ENCODE measurements at places on chromosomes 3 and 15.

DNA sequence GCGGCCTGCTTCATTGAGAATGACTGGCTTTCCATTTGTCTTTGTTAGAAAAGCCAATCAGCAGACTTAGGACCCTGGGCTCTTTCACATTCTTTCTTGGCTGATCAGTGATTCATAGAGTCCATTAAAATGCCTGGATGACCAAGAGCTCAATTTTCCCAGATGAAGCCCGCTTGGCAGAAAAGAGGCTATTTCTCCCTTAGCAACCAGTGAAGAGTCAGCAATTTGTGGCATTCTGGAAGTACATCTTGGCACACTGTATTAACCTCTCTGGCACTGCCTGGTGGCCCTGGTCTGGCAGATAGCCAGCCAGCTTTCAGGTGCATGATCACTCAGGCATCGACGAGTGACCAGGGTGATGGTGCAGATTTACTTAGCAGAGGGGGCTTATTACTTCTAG lies 145.7 kb upstream of the PLAAT1 start:
- peak; percentile 75 for DNase-seq

DNA sequence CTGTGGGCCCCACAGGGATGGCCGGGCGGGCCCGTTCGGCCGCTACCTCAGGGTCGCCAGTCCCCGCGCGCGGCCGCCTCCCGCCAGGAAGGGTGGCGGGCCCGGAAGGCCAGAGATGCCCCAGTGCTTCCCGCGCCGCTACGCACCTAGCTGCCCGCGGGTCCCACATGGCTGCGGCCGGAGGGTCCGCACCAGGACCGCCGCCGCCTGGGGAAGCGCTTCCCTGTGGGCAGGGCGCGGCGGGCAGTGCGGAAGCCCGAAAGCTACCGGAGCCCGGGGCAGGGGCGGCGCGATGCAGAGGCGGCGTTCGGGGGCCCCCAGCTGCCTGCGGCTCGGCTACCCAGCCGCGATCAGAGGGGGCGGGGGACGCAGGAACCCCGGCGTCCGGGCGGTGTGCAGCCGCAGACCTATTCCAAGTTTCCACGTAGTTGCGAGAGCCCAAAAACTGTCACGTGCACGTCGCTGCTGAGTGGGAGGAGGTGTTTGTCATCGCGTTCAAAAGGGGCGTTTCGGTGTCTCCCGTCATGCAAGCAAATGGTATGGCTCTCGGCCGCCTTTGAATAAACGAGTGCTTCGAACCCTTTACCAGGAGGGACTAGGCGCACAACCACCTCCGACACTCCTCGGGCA lies at the start of gene TRANK1:
Gene TRANK1 (minus strand): TSS at position 414 of the 630 bp plus-strand sequence. CDS start 245 bp downstream, at position 169.
- peak; percentile 40 for DNase-seq

GRCh38 chr3:47746264-47746663 lies 35.4 kb downstream of the SMARCC1 start:
- DNase-seq = no peak

- no peak for DNase-seq
Measured at GRCh38 chr15:80712956-80713355, 17.8 kb downstream of the ABHD17C start.

GRCh38 chr15:52252781-52253180 lies 42.8 kb downstream of the MYO5C start:
- DNase-seq = peak; percentile 94

- peak; percentile 72 for DNase-seq
Measured at GRCh38 chr3:21390136-21390535, 360.9 kb downstream of the ZNF385D start.

DNA sequence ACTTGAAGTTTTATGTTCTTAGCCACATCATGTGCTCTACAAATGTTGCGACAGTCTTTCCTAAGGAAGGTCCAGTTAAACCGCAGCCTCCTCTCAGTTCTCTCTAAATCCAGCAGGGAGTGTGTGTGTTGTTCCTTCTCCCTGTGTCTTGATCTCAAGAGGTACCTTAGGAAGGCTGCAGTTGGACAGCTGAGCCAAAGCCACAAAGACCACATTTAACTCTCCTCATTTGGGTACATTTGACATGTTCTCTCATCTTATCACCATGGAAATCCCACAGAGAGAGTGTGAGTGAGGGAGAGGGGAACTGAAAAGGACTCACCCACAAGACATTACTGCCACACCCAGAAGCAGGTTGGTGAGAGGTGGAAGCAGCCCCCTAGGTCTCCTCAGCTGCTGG lies 79.5 kb downstream of the CD200R1L start:
- no peak for DNase-seq

- peak; percentile 43 for DNase-seq
Measured at GRCh38 chr3:158313338-158313927, 203.5 kb downstream of the RSRC1 start.

- no peak for DNase-seq
Measured at GRCh38 chr3:189826566-189826965, 195.4 kb downstream of the TP63 start.

DNA sequence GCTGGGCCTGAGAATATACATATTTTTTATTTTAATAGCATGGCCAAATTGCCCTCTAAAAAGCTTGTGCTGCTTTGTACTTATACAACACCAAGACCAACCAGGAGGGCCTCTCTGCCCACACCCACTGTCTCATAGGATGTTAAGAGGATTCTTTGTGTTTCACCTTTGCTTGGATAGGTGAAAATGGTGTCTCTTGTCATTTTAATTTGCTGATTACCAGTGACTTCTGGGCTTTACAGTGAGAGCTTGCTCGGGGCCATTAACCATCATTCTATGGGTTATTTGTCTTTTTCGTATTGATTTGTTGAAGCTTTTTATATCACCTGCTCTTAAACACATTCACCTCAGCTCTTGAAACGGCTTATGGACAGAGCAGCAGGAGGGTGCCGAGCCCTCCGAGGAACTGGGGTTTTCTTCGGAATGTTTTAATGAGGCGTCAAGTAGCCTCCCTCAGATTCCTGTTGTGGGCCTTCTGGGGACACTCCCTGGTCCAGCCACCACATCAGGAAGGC lies 10.5 kb downstream of the PTH1R start:
- DNase-seq = no peak

GRCh38 chr15:64157599-64158125 lies 5.2 kb downstream of the PPIB start:
- DNase-seq = no peak

DNA sequence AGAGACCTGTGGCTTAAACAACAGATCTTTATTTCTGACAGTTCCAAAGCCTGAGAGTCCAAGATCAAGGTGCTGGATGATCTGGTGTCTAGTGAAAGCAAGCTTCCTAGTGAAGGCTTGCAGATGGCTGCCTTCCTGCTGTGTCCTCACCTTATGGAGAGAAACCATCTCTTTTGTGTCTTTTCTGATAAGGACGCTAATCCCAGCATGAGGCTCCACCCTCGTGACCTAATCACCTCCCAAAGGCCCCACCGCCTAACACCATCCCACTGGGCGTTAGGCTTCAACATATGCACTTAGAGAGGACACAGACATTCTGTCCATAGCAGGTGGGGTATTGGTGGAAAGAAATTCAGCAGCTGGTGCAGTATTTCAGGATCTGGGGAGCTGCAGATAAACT lies 19.8 kb upstream of the LYSMD4 start:
- DNase-seq = no peak

DNA sequence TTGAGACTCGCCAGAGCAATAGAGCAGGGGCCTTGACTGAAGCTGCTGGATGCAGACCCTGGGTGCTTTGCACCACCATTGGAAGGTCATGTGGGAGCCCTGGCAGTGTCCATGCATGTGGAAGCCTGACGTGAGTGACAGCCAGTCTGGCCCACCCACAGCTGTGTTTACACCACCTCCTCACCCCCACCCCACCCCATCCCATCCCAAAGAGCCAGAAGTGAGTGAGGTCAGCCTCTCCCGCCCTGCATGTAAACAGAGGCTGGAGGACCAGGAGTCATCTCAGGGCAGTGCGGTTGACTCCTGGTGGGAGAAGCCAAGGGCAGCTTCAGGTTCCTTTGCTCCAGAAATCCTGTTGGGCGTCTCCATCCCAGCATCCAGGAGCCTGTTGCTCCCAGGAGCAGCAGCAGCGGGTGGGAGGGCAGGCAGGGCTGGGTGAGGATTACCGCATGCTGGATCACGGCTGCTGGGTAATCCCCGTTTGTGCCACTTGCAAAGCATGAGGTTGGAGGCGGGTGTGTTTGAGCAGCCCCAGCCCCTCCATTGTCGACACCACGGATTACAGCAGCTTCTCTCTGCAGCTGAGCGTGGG lies 44.6 kb downstream of the CORO2B start:
- DNase-seq = peak; percentile 61

DNA sequence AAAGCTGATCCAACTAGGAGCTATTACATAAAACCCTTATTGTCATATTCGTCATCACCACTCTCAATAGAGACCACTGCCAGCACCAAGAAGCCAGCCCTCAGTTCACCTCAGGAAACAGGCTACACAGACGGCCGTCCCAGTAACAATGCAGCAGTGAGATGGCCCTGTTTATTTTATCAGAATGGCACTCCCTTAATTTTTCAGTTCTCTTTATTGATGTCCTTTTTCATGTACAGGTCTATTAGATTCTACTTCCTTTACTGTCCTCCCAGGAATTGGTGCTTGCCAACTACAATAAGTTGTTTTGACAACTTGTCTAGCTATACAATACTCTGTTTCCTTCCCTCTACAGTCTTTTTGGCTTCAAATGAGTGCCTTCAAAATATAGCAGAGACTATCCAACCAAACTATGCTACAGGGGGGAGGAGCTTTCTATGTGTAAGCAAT lies 272.5 kb downstream of the ZBTB20 start:
- no peak for DNase-seq

- DNase-seq = no peak
Measured at GRCh38 chr3:46022909-46023785, 4.1 kb downstream of the XCR1 start.

GRCh38 chr3:155391551-155391958 lies 98.1 kb upstream of the STRIT1 start:
- DNase-seq = peak; percentile 62

- no peak for DNase-seq
Measured at GRCh38 chr3:14537590-14538450, 2.3 kb downstream of the GRIP2 start.

DNA sequence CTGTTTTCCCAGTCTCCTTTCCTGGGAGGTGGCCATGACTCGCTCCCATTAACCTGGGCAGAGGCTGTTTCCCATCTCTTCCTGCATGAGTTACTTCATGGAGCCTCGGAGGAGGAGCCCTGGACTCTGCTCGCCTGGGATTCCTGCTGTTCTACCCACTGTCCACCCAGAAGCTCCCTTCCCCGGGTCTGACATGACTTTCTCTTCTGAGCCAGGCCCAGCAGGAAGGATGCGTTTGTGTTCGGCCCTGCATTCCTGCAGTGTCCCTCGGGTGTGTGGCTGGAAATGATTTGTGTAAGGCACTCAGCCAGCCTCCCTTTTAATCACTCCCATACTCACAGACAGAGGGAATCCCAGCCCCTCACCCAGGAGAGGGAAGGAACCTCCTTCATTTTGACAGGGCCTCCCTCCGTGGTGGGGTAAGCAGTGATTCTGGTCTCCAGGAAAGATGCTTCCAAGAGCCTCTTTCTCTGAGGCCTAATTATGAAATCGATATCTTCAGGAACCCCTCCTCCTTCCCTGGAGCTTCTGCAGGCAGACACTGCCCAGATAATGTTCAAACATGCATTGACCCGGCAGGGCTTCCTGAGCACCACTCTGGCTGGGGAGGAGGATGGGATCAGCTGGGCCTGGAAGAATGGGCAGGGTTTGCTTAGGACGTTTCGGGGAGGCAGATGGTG lies 41.6 kb upstream of the DLG1 start:
- peak; percentile 81 for DNase-seq

GRCh38 chr3:30124435-30125370 lies 481.7 kb upstream of the TGFBR2 start:
- peak; percentile 75 for DNase-seq
